ENCODE measurements at places on chromosomes 1 and 21.
A peak's percentile ranks its signal among the peaks of the same experiment; 100 is the strongest.

DNA sequence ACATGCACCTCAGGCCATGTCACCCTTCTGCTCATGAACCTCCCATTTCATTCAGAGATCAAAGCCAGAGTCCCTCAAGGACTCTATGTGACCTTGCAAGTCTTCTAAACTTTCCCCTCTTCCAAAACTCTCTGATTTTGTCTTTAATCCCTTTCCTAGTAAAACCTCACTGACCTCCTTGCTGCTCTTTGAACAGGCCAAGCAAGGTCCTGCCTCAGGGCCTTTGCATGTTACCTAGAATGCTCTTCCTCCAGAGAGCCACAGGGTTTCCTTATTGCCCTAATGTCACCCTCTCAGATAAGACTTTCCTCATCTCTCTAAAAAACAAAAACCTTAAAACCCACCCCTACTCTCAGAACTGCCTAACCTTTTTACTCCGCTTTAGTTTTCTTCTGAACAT lies 26.6 kb downstream of the IL23R start:
- no peak for DNase-seq

DNA sequence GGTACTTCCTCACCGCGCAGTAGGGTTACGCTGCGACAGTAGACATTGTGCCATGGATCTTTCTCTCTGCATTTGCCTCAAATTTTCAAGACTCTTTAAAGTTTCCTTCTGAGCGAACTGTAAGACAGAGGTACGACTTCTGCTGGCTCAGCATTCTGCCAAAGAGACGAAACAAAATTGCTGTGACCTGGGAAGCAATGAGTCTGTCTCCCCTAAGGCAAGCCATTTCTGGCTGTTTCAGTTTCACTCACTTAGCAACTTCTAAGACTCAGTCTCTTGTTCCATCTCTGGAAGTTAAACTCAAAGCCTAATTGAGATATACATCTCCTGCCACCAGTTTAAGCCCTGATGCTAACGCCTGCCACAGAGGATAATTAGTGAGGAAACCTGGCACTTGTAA lies 510.9 kb upstream of the DAB1 start:
- DNase-seq, result no peak

DNA sequence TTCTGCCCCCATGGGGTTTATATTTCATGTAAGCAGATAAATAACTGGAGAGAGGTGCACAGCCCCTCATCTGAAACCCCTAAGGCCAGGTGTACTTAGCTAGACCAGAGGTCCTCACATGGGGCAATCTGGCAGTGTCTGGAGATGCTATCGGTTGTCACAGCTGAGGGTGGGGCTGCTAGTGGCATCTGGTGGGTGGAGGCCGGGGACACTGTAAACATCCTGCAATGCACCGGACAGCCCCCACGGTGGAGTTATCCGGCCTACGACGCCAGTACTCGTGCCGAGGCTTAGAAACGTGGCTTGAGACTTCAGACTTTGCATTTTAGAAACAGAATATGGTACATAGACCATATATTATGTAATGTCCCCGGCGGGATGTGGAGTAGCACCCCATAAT lies 186.5 kb upstream of the VAMP3 start:
- no peak for DNase-seq

- no peak for DNase-seq
Measured at GRCh38 chr21:43361127-43361492, 65.8 kb downstream of the SIK1 start.

DNA sequence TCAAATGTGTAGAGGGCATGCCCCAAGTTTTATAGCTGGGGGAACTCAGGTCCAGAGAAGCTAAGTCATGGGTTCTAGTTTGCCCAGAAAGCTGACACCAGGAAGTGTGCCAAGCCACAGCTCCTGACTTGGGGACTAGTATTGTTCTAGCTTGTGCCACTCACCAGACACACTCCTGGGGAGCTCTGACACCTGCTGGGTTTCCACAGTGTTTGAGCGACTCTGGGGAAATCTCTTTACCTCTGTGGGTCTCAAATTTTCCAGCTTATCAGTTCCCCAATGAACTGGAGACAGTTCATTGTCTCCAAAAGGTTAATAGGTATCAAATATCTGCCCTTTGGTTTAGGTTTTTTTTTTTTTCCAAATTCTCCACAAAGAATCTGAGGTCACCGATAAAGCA lies 4.2 kb downstream of the KISS1 start:
- no peak for DNase-seq

- DNase-seq, result no peak
Measured at GRCh38 chr21:46011267-46011967, 29.8 kb downstream of the COL6A1 start.

- DNase-seq, result no peak
Measured at GRCh38 chr1:180358649-180359048, 128.6 kb downstream of the LHX4 start.

DNA sequence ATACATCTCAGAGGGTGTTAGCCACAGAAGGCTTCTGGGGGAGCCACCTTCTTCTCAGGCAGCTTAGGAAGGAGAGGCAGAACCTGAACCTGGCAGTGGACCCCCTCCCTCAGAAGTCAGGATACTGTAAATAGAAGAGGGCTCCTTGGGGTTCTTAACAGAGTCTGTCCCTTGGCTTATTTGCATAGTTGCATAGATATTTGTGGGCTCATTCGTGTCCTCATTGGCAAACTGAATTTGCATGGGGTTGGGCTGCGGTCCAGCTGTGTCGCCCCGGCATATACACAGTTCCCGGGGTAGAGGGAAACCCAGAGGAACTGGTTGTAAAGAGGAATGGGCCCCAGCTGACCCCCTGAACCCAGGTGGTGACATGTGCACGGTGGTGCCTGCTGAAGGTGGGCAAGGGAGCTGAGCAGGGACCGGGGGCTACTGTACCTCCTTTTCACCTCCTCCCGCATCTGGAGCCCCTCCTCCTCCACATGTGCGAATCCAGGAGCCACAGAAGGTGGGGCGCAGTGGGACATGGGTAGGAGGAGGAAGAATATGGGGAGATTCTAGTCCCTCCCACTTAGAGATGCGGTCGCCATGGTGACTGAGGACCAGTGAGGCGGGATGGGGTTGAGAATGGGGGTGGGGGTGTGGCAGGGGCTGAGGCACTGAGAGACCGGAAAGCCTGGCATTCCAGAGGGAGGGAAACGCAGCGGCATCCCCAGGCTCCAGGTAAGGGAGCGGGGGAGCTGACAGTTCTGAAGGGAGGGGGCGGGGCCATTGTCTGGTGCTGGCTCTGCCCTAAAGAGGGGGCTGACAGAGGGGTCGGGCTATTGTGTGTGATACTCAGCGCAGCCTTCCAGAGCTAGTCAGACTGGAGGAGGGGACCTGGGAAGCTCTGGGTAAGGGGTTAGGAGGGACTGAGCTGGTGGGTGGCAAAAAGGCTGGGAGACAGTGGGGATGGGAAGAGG lies 3.7 kb upstream of the SEMA4A start:
- DNase-seq, result no peak

DNA sequence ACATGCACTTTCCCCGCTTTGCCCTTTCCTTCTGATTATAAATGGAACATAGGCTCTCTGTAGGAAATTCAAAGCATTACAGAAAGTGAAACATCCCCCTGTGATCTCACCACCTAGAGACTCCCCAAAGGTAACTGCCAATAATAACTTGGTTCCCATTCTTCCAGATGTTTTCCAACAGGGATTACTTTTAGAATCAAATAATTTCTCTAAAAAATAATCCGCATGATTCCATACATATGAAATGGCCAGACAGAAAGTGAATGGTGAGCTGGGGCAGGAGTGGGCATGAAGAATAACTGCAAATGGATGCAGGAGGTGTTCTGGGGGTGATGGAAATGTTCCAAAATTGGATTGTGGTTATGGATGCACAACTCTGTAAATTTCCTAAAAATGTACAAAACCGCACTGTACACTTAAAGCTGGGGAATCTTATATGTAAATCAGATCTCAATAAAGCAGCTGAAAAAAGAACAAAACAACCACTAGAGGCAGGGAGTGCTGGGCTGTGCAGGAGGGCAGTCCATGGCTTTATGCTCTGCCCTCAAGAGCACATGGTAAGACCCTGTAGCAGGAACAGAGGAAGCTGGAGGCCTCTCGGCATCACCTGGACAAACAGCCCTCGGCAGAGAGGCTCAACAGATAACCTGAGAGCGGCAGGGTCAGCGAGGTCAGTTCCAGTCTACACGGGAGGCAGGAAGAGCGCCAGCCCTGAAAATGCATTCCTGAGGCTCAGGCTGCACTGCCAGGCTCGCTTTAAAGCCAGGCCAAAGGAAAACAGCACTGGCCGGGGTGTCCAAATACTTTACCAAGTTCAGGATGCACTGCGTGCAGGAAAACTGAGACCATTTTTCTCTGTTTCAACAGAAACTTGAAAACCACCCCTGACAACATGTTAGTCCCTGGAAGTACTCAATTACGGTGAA lies 39.7 kb downstream of the CAPZB start:
- DNase-seq, result no peak

DNA sequence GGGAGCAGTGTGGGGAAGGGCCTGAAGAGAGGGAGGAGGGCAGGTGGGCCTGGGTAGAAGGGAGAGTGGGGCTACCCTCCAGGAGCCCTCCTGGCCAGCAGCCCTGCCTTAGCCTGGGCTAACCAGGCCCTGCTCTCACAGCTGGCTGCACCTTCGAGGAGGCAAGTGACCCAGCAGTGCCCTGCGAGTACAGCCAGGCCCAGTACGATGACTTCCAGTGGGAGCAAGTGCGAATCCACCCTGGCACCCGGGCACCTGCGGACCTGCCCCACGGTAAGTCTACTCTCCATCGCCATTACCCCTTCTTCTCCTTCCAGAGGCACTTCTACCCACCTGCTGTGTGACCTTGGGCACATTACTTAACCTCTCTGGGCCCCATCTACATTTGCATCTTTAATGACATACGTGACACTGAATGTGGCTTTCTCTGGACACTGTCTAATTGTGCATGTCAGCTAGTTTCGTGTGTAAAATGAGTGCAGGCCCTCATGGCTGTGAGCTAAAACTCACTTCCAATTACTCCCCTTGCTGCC lies 18.9 kb downstream of the PTPRU start:
- no peak for DNase-seq

GRCh38 chr1:53390261-53390660 lies 62.4 kb upstream of the LRP8 start:
- DNase-seq, result no peak

DNA sequence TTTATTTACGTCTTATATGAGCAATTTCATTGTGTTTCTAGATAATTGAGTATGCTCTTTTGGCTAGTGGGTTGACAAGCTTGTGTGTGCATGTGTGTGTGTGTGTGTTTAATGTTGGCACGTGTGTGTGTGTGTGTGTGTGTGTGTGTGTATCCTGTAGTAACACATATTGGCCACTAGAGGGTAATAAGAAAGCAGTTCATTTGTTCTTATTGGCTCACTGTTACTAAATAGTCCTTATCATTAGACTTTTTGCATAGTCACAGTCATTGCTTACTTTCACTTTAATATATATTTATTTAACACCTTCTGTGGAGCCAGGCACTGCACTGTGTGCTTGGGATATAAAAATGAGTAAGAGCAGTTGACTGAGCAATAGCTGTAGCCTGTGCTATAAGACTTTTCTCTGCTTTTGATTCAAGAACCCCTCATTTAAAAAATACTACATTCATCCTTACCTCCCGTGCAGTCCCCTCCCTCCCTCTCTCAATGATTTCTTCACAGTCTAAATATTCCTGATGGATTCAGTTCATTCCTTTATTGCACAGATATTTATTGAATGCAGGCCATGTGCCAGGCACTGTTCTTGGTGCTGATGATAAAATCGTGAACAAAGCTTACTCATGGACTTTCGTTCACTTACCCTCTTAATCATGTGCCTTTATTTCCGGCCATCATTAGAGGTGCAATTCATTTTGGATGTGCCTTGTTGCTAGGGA lies 96.7 kb downstream of the DYRK1A start:
- DNase-seq, result no peak

GRCh38 chr1:66927528-66927927 lies 2.7 kb downstream of the MIER1 start:
- no peak for DNase-seq

DNA sequence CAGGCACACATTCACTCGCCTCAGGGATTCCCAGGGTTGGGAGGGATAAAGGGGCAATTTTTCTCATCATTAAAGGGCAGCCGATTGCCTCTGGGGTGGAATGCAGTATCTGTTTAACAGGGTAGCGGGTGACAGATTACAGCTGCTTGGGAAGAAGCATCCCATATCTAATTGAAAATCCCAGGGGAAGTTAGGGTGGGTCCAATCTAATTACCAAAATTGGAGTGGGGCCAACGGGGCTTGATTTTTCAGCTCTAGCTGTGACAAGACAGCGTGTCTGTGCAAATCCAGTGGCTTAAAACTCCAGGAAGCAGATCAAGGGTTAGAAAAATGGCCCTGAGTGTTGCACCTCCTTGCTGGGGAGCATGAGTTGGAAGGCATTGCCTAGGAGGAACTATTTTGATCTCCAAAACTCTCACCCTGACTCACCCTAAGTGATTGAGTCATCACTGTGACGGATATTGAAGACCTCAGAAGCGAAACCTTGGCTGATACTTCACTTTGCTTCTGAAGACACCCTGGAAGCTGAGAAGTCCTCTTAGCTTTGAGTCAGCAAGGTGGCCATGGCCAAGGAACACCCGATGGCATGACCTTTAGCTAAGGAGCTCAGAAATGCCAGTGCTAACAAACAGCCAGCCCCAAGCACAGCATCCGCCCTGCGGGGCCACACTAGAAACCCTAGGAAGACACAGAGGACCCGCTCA lies 46.0 kb downstream of the GRHL3 start:
- peak; percentile 44 for DNase-seq

- DNase-seq, result no peak
Measured at GRCh38 chr1:89815611-89816010, 5.2 kb upstream of the LRRC8D start.

GRCh38 chr21:41545500-41546359 lies 37.8 kb upstream of the TMPRSS2 start:
- DNase-seq, result no peak

DNA sequence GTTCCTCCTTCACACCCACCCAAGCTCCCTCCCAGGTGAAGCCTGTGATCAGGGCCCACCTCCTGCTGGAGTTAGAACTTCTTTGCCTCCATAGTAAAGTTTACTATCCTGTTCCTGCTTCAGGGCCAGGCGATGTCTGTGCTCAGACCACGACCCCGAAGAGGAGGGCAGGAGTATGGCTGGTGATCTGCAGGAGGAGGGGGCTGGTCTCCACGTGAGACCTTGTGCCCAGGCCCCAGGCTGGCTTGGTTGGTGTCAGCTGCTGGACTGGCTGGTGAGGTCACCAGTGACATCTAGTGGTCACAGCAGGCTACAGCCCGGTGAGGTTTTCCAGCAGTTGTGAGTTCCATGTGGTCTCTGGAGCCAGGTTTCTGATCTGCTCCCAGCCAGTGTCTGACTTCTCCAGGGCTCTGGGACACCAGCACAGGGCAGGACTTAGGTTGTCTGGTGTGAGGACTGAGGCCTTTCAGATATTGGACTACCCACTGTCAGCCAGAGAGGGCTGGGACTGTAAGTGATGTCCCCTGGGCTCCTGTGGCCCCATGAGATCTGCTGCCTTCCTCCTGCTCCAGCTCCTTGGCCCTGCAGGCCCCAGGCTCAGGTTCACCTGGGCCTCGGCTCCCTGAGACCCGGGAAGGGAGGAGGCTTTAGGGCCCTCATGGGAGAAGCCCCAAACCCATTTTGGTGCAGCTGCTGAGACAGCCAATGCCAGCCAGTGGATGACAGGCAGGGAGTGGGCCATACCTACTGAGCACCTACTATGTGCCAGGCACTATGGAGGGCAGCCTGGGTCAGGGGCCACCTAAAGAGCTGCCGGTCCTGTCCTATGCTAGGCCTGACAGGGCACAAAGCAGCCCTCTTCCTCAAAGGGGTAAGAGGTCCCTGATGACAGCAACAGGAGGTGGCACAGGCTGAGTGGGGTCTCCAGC lies 6.0 kb upstream of the UBL4B start:
- peak; percentile 66 for DNase-seq

Data from stimulated activated CD4-positive, alpha-beta T cell treated with anti-CD3 and anti-CD28 coated beads, Interleukin-4, amount 100 ng/mL, for 24 hours (primary cell).